ENCODE measurements at places on chromosomes 7 and 10. TPM values are rescaled to one million over a fixed set of nuclear protein-coding genes. Genes with fewer than 3 reads are reported as not detected.

GRCh38 chr7:81407094-81407493 is 362.8 kb downstream of the HGF start:
- DNase-seq: no peak
- no peak overlapping the region for H3K4me3 ChIP-seq
- H3K27ac ChIP-seq: no peak overlapping the region
- no peaks in the 10 kb centered on the region for H3K27me3 ChIP-seq
- no peaks in the 10 kb centered on the region for H3K4me1 ChIP-seq

DNA sequence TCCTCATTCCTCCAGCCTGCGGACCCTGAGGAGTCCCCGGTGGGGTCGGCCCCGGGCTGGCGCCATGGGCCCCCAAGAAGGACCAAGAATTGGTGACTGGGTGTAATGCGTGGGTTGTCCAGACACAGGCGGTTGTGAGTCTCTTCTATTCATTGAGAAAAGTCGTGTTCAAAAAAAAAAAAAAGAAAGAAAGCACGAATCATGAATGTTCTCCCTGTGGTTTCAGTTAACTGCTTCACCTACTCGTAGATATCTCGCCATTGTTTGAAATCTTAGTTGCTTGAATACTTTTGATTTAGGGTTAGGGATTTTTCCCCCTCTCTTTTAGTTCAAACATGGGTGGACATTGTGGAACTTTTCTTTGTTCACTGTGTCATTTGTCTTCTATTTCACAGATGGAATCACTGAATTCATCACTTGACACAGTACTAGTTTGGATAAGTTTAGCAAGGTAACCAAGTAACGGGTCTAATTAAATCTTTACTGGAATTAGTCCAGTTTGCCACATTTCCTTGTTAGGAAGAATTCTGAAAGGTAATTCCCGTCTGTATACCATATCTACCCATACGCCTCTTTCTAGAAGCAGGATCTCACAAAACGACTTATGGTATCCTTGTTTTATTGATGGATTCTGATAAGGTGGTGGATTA is 775 bp downstream of the STARD3NL start:
- H3K36me3 ChIP-seq: peaks cover 6% of the 10 kb centered on the region
- peak overlapping the region; percentile 94 for H3K4me3 ChIP-seq
- no peak for DNase-seq
- peak overlapping the region; percentile 87 for H3K27ac ChIP-seq
- H3K4me1 ChIP-seq: peaks cover 50% of the 10 kb centered on the region
- H3K27me3 ChIP-seq: no peaks in the 10 kb centered on the region

GRCh38 chr10:107423903-107424302 is 259.4 kb upstream of the SORCS1 start:
- no peaks in the 10 kb centered on the region for H3K36me3 ChIP-seq
- DNase-seq: no peak
- H3K27ac ChIP-seq: no peak overlapping the region
- H3K4me1 ChIP-seq: no peaks in the 10 kb centered on the region
- no peak overlapping the region for H3K4me3 ChIP-seq

GRCh38 chr7:104956753-104957450 is 57.1 kb upstream of the KMT2E start:
- peaks cover 39% of the 10 kb centered on the region for H3K36me3 ChIP-seq
- peaks cover 67% of the 10 kb centered on the region for H3K4me1 ChIP-seq
- peak overlapping the region; percentile 69 for H3K4me3 ChIP-seq
- no peaks in the 10 kb centered on the region for H3K27me3 ChIP-seq

DNA sequence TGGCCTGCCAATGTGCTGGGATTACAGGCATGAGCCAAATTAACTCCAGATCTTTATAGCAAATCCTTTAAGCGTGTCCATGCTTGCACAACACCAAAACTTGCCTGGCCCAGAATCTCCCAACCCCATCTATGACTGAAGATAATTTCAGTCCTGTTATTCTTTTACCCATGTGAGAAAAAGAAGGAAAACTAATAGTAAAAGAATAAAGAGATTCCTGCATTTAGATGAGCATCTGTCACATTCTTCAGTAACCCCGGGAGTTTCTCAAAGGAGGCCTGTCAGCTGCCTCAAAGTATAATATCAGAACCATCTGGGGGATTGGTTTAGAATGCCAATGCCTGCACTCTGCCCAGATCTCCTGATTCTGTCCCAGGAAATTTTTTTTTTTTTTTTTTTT is 158.1 kb upstream of the KMT2E start:
- no peak for DNase-seq
- no peak overlapping the region for H3K27ac ChIP-seq
- no peak overlapping the region for H3K4me3 ChIP-seq

DNA sequence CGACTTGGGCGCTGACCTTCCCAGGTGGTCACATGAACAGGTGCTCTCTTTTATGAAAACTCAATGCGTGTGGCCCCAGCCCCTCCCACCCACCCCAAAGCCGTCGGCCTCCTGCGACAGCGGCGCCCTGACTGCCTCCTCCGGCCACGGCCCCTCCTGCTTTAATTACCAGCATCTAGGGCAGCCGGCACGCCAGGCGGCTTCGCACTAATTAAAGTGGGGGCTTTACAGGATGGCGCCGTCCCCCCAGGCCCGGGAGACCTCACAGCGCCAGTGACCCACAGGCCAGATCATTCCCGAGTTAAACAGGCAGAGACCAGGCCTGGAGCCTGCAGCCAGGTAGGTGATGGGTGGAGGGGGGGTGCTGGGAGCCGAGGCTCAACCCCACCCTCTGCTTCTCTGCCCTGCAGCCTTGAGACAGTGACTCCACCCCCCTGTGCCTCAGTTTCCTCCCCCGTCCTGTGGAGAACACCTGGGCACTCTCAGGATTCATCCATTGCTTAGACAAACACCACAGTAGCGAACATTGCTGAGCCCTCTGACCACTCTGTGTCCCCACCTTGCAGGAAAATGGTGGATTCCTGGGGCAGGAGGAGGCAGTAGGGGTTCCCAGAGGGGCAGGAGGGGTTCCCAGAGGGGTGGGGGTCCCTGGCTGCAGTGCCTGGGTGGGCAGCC is 100.8 kb downstream of the MICALL2 start:
- H3K36me3 ChIP-seq: no peaks in the 10 kb centered on the region
- DNase-seq: no peak
- H3K4me1 ChIP-seq: no peaks in the 10 kb centered on the region
- no peaks in the 10 kb centered on the region for H3K27me3 ChIP-seq
- no peak overlapping the region for H3K27ac ChIP-seq
- H3K4me3 ChIP-seq: no peak overlapping the region

DNA sequence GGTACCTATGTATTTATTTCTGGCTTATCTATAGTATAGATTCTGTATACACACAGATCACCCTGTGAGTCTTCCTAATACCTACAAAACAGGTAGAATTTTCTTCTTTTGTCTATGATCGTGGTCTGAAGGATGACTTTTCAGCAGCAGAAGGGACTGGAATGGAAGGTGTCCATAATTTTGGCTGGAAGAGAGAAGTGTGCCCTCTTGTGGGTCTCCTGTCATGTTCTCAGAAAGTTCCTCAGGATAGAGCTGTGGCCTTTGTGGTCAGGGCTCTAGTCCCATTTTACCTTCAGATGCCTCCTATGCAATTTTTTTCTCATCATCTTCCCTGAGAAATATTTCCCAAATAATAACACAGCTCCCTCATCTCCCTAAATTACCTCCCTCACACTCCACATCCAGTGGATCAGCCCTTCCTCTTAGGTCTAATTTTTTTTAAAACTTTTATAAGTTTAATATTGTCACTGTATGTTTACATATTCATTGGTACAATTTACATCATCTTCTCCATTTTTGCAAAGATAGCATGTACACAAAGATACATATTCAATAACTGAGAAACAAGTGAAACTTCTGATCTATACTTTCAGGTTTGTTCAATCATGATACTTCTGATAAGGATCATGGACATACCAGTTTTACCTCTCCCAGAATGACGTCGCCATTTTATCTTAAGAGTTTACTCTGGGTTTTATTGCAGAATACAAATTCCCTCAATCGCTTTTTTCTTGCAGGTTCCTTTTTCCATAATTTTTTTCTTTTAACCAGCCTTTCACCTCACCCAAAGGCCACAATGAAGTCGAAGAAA is 112.7 kb downstream of the REEP3 start:
- no peaks in the 10 kb centered on the region for H3K27me3 ChIP-seq
- peaks cover 22% of the 10 kb centered on the region for H3K4me1 ChIP-seq
- no peaks in the 10 kb centered on the region for H3K36me3 ChIP-seq
- no peak overlapping the region for H3K27ac ChIP-seq
- H3K4me3 ChIP-seq: no peak overlapping the region

- peaks cover 5% of the 10 kb centered on the region for H3K27me3 ChIP-seq
- H3K4me1 ChIP-seq: peaks cover 55% of the 10 kb centered on the region
- no peak overlapping the region for H3K4me3 ChIP-seq
- no peak for DNase-seq
These were observed 345.7 kb downstream of the GATA3 start for GRCh38 chr10:8400151-8400550.

- H3K36me3 ChIP-seq: peaks cover 5% of the 10 kb centered on the region
- no peaks in the 10 kb centered on the region for H3K27me3 ChIP-seq
- H3K4me3 ChIP-seq: no peak overlapping the region
- no peak for DNase-seq
These were observed 14.1 kb downstream of the LARP4B start for GRCh38 chr10:917416-917720.

GRCh38 chr10:19902456-19902855 is 86.2 kb downstream of the PLXDC2 start:
- no peaks in the 10 kb centered on the region for H3K4me1 ChIP-seq
- H3K4me3 ChIP-seq: no peak overlapping the region
- H3K27me3 ChIP-seq: no peaks in the 10 kb centered on the region
- DNase-seq: no peak
- H3K36me3 ChIP-seq: no peaks in the 10 kb centered on the region
- no peak overlapping the region for H3K27ac ChIP-seq

DNA sequence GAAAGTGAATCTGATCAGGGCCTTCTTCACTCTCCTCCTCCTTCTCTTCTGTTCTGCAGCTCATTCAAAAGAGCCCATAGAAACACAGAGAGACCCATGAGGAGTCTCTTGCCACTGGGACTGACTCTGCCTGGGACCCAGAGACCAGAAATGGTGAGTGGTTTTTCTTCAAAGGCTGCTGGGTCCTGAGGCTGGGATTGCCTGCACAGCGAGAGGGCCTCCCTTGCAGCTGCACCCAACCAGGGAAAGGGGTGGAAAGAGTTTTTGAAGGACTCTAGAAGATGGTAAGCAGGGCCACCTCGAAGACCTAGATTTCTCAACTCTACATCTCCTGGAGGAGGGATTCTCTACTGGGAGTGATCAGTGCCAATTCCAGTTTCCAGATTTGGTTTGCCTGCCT is 15.5 kb upstream of the HOXA13 start:
- H3K4me1 ChIP-seq: no peaks in the 10 kb centered on the region
- no peak for DNase-seq
- no peak overlapping the region for H3K4me3 ChIP-seq
- peaks cover 89% of the 10 kb centered on the region for H3K27me3 ChIP-seq

GRCh38 chr10:84493361-84493760 is 165.0 kb downstream of the CCSER2 start:
- no peak overlapping the region for H3K27ac ChIP-seq
- no peaks in the 10 kb centered on the region for H3K27me3 ChIP-seq
- no peak overlapping the region for H3K4me3 ChIP-seq
- H3K4me1 ChIP-seq: no peaks in the 10 kb centered on the region
- H3K36me3 ChIP-seq: peaks cover 17% of the 10 kb centered on the region

DNA sequence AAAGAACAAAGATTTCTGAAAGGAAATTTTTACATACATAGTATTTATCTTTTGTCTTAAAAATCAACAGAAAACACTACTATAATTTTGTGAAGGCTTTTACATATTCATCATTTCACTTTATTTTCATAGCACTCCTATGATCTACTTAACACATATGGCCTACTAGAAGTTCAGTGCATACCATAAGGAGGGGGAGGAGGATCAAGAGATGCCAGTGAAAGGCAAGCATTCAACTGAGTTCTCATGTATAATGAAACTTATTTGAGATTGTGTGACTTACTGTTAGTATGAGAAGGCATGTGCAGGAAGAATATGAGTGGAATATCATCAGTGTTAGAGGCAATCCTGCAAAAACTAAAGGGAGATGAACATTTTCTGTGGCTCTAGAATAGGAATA is 10.6 kb downstream of the BRAF start:
- no peak overlapping the region for H3K27ac ChIP-seq
- DNase-seq: no peak
- peaks cover 4% of the 10 kb centered on the region for H3K36me3 ChIP-seq

GRCh38 chr7:130377178-130377577 is 3.1 kb upstream of the CPA1 start:
- no peaks in the 10 kb centered on the region for H3K4me1 ChIP-seq
- DNase-seq: no peak

DNA sequence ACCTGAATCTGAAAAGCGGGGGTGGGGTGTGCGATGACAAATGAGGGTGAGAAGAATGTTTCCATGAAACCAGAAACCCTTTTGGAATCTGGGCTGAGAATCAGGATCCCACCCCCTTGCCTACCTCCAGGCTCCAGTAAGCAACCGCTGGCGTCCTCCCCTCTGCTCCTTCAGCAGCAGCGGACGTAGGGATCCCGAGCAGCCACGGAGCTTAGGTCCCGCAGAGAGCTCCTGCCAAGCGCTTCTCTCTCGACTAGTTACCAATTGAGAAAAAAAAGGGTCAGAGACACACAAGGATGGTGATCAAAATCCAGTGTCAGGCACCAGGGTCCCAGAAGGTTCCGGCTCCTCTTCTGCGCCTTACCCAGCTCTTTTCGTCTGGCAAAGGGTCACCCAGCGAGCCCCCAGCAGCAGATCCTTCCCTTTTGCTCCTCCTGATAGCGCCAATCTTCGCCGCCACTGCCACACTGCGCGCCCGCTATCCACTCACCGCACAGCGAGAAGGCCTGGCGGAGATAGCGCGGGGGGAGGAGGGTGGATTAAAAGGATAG is 733.5 kb downstream of the ZWINT start:
- H3K27me3 ChIP-seq: peaks cover 30% of the 10 kb centered on the region
- peaks cover 2% of the 10 kb centered on the region for H3K36me3 ChIP-seq
- H3K4me3 ChIP-seq: no peak overlapping the region
- H3K4me1 ChIP-seq: peaks cover 4% of the 10 kb centered on the region

DNA sequence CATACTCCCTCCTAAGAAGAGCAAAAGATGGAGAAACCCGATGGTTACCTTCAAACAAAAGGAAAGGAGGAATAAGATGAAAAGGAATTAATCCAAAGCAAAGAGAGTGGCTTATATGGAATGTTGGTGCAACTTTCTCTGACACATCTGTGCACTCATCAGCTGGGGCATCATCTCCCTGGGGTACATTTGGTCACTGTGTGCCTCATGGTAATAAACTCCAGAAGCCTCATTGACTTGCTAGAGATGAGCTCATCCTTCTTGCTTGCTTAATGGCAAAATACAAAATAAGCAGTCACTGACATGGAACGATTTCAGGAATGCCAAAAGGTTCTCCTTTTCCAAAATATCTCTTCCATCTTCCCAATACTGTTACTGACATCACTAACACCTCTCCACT is 22.5 kb downstream of the CAV1 start:
- H3K36me3 ChIP-seq: no peaks in the 10 kb centered on the region
- H3K4me1 ChIP-seq: no peaks in the 10 kb centered on the region
- no peak overlapping the region for H3K4me3 ChIP-seq
- no peak for DNase-seq

Gene LAMB1
- not detected for total RNA-seq

Gene ITGA8
- total RNA-seq: not detected

Gene MINDY3
- 16.2 TPM for total RNA-seq

Gene ASZ1
- total RNA-seq: not detected

Gene MMP21
- total RNA-seq: not detected

Gene SYT15B
- 0.15 TPM for total RNA-seq

Gene ADAM22
- 1.5 TPM for total RNA-seq

All from activated T-helper 1 cell treated with anti-CD3 and anti-CD28 coated beads, Interleukin-12 subunit alpha, Interleukin-12 subunit beta, Interleukin-2, Interleukin-4 antibody, amounts not matched to agents 30 ng/mL and 10 ng/mL and 1 ng/mL, durations not matched to agents 14 hours and 24 hours and 36 hours (primary cell).